HepG2 (cell line): ENCODE measurements at places on chromosomes 5 and 9.

GRCh38 chr5:82355053-82355452 is 76.9 kb upstream of the RPS23 start:
- DNase-seq, result no peak

- DNase-seq, result no peak
Measured at GRCh38 chr5:67814569-67815311, 400.8 kb upstream of the PIK3R1 start.

DNA sequence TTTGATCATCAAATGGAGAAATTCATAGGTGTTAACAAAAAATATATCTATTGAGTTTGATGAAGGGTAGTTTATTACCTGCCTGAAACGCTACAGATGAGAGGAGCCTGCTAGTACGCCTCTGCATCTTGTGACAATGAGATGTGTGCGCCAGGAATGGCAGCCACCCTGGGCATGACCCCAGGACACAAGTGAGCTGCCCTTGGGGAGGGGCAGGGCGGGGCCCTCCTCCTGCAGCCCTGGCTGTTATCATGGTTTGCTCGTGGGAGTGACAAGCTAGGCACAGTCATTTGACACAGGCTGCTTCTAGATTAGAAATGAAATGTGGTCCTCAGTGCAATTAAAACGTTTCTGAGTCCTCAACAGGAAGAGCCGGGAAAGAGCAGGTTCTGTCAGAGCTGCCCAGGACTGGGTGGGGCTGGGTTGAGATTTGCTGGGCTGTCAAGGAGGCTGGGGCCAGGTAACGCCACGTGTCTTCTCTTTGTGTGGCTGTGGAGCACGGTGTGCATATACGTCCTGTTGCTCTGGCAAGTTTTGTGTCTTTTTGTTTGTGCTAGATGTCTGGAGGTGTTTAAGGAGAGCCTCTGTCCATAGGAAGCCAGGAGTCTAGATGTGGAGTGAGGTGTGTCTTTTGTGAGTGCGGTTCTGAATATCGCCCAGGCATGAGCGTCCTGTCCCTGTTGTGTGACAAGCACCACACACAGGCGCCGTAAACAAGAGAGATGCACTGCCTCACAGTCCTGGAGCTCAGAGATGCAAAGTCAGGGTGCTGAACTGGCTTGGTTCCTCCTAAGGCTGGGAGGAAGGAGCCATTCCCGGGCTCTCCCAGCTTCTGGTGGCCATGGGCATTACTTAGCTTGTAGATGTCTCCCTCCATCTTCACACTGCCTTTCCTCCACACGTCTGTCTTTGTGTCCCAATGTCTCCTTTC is 129.0 kb upstream of the IRX4 start:
- no peak for DNase-seq

GRCh38 chr9:112817860-112818203 is 67.3 kb downstream of the SNX30 start:
- DNase-seq, result no peak

DNA sequence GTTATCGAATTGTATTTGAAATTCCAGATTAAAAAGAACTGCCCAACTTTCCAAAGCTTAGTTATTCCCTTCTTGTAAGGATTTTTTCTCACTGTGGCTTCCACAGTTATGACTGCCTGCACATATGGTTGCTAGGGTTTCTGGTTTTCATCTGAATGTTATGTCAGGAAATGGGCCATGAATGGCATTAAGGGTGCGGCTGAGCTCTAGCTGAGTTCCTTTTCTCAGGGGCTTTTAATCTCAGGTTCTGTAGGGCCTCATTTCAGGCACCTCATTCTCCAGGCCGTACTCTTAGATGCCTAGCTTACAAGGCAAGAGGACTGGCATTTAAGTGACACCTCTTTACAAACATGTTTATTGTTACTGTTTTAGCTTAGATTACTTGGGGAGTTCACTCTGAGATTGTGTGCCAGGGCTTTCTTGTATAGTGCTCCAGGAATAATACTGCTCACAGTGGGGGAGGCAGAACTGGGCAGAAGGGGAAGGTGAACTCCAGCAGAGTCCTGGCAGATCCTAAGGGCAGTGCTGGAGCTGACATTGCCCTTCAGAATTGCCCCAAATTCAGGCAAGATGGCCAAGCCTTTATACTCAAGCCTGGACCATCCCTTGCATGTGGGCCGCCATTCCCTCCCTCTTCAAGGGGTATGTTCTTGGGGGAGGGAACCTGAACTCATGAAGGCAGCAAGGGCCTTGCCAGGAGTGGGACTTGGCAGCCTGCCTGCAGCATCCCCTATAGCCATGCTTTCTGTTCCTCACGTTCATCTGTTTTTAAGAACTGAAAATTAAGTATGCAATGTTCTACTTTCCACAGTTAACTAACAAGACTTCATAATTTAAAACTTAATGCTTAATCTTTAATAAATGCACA is 111.5 kb downstream of the KDM4C start:
- DNase-seq, result no peak

DNA sequence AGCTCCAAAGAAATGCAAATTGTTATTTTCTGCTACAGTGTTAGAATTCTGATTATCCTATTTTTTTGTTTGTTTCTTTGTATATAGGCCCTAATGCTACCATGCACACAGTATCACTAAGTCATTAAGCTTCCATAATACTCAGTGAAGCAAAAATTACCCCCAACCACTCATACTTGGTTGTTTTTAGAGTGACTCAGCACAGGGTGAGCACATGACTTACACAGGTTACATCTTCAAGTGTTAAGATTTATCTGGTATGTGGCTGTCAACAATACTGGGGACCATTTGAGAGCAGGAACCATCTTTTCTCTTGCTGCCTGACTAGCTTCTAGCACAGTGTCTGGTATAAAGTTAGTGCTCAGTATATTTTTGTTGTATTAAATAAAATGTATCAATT is 255.8 kb upstream of the SLC24A2 start:
- no peak for DNase-seq

- DNase-seq, result no peak
Measured at GRCh38 chr5:98780390-98780789, 6.9 kb downstream of the RGMB start.

DNA sequence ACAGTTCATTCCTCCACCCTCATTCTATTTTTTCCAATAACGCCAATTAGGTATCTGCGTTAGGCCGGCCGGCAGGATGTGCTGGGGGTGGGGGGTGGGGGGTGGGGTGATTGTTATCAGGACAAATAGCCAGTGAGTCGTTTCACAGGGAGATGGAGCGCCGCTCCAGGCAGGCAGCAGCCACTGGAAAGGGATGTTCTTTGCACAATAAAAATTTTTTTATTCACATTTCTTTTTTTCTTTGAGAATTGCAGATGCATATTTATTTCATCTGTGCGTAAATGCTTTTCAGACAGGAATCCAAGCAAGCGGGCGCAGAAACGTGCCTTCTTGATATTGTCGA is 4.1 kb downstream of the LMX1B start:
- DNase-seq, result no peak

- DNase-seq, result no peak
Measured at GRCh38 chr5:134468921-134469400, 56.5 kb upstream of the JADE2 start.

- DNase-seq, result no peak
Measured at GRCh38 chr5:9239071-9239470, 306.8 kb downstream of the SEMA5A start.

DNA sequence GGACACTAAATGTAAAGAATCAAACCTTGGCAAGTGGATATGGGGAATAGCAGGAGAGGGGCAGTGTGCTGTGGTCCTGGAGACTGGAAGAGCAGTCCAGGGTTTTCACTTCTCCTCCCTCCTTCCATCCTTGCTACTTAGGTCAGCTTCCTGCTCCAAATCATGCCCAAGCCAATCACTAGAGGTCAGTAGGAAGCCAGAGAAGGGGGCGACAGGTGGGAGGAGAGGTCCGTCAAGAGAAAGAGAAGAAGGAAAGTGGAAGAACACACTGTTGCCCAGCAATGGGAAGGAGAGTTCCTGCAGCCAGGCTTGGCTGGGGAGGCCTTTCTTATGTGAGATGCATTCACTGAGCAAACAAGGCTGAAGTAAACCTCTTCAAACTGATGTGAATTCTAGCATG is 289.6 kb downstream of the DTWD2 start:
- DNase-seq, result no peak

DNA sequence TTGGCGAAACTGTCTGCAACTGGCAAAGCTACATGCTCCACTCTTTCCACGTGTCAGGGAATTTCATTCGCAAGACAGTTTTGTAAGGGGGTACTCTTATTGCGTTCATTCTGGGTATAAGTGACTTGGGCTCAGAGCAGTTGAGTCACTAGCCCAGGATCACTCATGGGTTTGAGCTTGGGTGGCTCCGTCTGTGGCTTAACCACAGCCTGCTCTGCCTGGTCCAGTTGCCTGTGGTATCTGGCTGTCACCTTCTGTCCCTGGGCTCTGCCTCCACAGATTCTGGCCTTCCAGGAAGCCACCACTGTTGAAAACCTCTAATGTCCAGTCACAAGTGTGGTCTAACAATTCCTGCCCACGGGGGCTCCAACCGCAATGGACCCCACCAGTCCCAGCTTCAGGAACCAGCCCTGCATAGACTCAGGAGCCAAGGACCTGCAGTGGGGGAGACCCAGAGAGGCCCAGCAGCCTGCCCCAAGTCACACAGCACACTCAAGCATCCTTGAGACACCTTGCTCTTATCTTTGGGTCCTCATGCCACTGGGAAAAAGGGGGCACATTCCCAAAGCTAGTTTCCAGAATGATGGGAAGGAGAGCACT is 10.4 kb downstream of the KIF12 start:
- DNase-seq, result no peak

- no peak for DNase-seq
Measured at GRCh38 chr5:138444774-138445546, 6.1 kb downstream of the REEP2 start.

GRCh38 chr9:32487981-32488380 is 38.0 kb downstream of the RIGI start:
- DNase-seq, result no peak

GRCh38 chr9:89179540-89179894 is 899 bp upstream of the SHC3 start:
- DNase-seq, result no peak

GRCh38 chr9:87406543-87407166 is 91.0 kb upstream of the DAPK1 start:
- no peak for DNase-seq

DNA sequence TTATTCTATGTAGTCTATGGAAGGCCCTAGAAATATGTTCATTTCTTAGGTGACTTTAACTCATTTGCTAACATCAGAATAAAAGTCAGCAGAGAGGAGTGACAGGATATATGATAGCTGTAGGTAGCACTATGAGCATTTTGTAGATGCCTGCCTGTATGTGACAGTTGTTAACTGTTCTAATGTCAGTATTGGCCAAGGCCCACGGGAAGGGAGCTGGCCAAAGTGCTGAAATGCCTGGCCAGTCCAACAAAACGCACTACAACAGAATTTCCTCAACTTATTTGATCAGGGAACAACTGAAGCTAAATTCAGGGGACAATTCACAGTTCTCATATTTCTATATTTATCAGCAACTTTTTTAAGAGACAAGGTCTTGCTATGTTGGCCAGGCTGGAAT is 20.8 kb downstream of the SV2C start:
- peak; percentile 11 for DNase-seq

- DNase-seq, result no peak
Measured at GRCh38 chr5:101688156-101688555, 607.9 kb downstream of the SLCO4C1 start.

GRCh38 chr9:126331964-126332748 is 5.5 kb downstream of the MVB12B start:
- DNase-seq, result no peak

GRCh38 chr5:138659561-138659960 is 84.4 kb upstream of the HSPA9 start:
- no peak for DNase-seq

GRCh38 chr9:135290086-135290485 is 189.5 kb upstream of the PPP1R26 start:
- DNase-seq, result no peak

DNA sequence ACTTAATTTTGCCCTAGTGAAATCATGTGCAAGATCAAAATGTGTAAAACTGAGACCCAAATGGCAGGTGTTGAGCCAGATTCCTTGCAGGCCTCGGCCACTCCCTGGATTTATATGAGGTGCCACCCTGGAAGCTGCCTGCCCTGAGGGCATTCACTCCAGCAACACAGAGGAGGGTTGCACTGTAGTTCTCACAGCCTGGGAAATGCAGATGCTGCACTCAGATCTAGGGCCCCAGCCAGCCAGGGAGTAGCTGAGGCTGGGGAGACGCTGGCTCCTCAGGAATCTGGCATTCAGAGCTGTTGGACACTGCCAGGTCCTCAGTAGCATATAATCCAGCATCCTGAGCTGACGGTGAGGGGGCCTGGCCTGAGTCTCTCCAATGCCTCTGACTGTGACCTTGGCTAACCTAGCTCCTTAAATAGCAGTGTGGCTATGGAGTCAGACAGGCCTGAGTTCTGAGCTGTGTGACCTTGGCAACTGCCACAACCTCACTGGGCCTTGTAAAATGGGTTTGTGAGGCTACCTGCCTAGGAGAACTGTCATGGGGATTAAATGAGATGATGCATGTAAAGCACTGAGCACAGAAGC is 8.7 kb downstream of the KCNMB1 start:
- DNase-seq, result no peak

DNA sequence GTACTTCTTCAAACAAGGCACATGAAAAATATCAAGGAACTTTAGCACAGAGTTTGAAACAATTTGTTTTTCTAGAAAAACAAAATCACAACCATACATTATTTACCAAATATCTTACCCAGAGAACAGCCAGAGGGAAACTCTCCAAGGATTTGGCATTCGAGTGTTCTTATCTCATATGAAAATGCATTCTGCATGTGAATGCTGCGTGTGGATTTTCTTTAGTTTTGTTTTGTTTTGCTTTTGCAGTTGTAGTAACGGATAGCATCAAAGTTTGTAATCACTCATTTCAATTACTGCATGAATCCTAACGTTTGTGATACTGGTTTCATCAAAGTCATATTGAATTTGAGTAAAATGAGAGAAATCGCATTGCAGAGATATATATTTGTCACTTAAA is 28.0 kb downstream of the ADAMTSL1 start:
- no peak for DNase-seq
